NCI-H1092 treated with DMSO at 0.1 percent for 48 hours (cell line): ENCODE measurements at places on chromosomes 1 and 21.
A peak's percentile ranks its signal among the peaks of the same experiment; 100 is the strongest.

- DNase-seq = peak; percentile 32
Measured at GRCh38 chr1:200184196-200184595, 156.7 kb downstream of the NR5A2 start.

- no peak for DNase-seq
Measured at GRCh38 chr1:113812661-113813135, 422 bp upstream of the RSBN1 start.

GRCh38 chr1:31802190-31803150, 13.4 kb downstream of the SPOCD1 start:
- no peak for DNase-seq

DNA sequence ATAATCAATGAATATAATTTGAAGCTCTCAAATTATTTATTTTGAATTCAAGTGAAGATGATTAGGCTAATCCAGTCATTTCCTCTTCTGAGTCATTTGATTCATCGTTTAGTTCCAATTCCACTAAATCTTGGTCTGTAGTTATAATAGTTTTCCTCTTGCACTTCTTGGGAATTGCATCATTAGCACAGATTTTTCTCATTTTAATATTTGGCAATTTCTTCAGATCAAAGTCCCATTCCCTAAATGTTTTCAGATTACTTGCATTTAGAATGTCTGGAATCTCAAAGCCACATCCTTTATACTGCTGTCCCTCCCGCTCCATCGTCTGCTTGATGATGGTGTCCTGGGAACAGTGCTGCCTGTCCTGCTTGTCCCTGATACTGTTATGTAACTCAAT, 43.5 kb downstream of the MAST2 start:
- no peak for DNase-seq

- DNase-seq = no peak
Measured at GRCh38 chr1:218959784-218960183, 213.9 kb upstream of the LYPLAL1 start.
